Mesangial cell (primary cell): ENCODE measurements at places on chromosomes 13 and 19. TPM values are rescaled to one million over a fixed set of nuclear protein-coding genes. Genes with fewer than 3 reads are reported as not detected.

The ZNF578 gene
- total RNA-seq: 0.16 and 1.4 TPM in 2 replicates

The DZIP1 gene
- 22.7 and 33.5 TPM in 2 replicates for total RNA-seq

The PSG3 gene
- total RNA-seq: not detected in 2 replicates

The C19orf73 gene
- total RNA-seq: 3.7 and 6.0 TPM in 2 replicates

The DHX34 gene
- 16.8 and 18.9 TPM in 2 replicates for total RNA-seq

The ACER1 gene
- not detected in 2 replicates for total RNA-seq

The ZNF492 gene
- 0.13 and 1.6 TPM in 2 replicates for total RNA-seq
